ENCODE measurements at places on chromosomes 2 and 18.

GRCh38 chr2:206981739-206982340 lies 42.5 kb downstream of the CPO start:
- DNase-seq: peak; percentile 60

GRCh38 chr2:224882291-224883171 lies 159.7 kb downstream of the DOCK10 start:
- peak; percentile 53 for DNase-seq

GRCh38 chr2:105129722-105130232 lies 91.9 kb downstream of the MRPS9 start:
- no peak for DNase-seq

DNA sequence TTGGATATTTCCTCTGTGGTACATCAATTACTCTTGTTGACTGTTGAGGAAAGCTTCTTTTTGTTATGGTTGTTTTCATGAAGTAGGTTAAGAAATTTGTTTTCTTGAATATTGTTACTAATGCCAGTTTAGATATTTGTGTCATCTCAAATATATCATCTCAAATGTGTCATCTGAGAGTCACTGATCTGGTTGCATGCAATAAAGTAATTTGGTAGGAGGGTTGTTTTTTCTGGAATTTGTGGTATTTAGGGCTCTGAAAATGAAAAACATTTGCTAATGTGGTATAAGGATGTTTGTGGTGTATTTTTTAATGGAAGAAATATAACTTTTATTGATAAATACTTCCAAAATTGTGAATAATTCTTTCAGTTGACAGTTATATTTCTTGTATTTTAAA lies 117.7 kb downstream of the GREB1L start:
- no peak for DNase-seq

DNA sequence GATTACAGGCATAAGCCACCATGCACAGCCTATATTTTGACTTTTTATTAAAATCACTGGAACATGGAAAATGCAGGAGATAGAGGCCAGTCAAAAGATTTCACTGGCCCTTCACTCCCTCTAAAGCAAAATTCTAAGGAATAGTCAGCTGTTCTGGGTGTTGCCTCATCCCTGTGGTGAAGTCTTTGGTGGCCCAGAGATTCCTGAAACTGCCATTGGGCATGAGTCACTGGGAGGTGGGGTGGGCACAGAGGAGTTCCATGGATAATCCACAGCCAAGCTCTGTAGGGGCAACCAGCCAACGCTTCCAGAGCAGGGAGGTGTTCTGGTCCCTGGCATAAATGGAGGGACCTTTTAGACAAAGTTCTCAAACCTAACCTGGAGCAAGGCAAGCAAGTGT lies 89.7 kb upstream of the TTC39C start:
- no peak for DNase-seq

DNA sequence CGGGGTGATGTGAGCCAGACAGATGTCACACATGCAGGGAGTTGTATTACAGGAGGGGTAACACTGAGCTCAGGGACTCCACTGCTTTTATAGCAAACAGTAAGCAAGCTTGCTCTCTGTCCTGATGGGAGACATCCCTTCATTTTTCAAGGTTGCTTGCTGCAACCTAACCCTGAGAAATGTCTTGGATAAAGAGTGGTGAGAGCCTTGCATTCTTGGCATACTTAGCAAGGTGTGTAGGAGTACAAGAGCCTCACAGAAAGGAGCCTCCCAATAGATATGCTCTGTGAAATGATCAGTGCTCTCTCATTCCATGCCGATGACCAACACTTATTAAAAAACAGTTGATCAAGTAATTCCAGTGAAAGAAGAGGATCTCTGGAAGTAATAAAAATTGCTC lies 8.1 kb downstream of the PFN4 start:
- no peak for DNase-seq

GRCh38 chr2:24456599-24457556 lies 34.2 kb upstream of the NCOA1 start:
- DNase-seq: peak; percentile 26

DNA sequence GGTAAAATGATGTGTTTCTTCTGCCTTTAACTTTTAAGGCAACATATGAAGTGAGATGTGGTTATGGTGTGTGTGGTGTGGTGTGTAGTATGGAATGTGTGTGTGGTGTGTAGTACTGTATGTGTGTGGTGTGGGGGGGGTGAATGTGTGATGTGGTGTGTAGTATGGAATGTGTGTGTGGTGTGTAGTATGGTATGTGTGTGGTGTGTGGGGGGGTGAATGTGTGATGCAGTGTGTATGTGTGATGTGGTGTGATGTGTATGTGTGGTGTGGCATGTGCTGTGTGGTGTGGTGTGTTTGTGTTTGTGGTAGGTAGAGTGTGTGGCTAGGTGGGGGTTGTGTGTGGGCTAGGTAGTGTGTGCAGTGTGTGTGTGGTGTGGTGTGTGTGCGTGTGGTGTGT lies 17.2 kb upstream of the ARL4C start:
- no peak for DNase-seq

DNA sequence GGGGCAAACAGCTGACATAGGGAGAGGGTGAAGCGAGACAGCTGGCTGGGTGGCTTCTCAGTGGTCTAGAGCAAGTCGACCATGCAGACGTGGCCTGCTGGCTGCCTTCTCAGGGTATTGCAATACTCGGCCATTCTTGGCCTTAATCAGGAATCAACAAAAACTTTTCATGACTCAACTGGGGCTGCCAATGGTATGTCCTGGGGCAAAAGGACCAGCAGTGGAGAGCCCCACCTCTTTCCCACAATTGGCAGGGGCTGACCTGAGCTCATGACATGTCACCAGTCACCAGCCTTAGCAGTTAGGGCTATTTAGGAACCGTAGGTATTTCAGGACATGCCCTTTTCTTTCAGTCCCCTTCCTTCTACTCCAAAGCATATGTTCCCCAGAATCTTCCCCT lies 19.1 kb downstream of the PLA2R1 start:
- DNase-seq: no peak

- DNase-seq: no peak
These were observed 253.9 kb upstream of the KLHL29 start for GRCh38 chr2:23131066-23131575.

DNA sequence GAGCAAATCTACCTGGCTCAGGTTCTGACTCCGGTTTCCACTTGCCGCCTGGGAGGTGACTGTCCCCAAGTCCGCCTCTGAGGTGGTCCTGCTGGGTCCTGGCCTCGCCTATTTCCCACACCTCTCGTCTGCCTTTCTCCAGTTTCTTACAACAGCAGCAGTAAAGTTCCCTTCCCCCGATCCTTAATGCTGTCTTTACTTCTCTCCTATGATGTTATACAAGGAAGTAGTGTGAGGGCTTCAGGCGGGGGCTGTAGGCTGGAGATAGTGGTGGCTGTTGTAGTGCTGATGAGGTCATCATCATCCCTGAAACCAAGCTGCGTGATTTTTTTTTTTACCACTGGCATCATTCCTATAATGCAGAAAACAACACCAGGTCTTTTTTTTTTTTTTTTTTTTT lies 18.9 kb downstream of the TGIF1 start:
- DNase-seq: no peak

- DNase-seq: no peak
These were observed 299.5 kb downstream of the GBX2 start for GRCh38 chr2:235868645-235869044.

DNA sequence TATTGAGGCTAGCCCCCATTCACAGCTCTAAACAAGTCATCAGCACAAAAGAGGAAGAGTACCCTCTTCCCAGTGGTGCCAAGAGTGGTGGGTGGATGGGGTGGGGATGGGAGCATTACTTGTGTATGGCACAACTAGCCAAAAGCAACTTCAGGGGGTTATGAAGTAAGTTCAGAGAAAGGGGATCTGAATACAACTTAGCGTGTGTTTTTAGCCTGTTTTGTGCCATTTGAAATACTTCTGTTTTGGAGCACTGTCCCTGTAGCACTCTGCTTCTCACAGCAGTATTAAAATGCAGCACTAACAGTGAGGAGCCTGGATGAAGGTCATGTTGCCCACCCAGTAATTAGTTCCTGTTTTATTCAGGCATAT lies 113.5 kb downstream of the CRIM1 start:
- no peak for DNase-seq

GRCh38 chr18:28972333-28972907 lies 795.5 kb upstream of the CDH2 start:
- no peak for DNase-seq

DNA sequence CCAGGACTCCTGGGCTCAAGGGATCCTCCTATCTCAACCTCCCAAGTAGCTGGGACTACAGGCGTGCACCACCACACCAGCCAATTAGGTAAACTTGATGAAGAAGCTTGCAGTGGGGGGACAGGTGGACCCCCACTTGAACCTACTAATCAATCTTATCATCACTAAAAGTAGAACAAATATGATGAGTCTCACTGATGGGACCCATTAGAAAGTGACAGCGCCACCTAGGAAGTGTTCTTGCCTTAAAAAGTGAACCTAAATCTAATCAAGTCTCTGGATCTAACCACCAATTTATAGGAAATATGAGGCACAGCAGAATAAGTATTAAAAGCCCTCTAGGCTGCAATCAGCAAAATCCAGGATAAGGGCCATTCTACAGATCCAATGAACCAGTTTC lies 79.2 kb downstream of the BIN1 start:
- no peak for DNase-seq

GRCh38 chr18:57921708-57922107 lies 118.6 kb upstream of the ATP8B1 start:
- no peak for DNase-seq

GRCh38 chr2:217793566-217794132 lies 209.1 kb downstream of the TNS1 start:
- no peak for DNase-seq

- no peak for DNase-seq
These were observed 166.3 kb upstream of the SERTAD2 start for GRCh38 chr2:64819774-64820688.

DNA sequence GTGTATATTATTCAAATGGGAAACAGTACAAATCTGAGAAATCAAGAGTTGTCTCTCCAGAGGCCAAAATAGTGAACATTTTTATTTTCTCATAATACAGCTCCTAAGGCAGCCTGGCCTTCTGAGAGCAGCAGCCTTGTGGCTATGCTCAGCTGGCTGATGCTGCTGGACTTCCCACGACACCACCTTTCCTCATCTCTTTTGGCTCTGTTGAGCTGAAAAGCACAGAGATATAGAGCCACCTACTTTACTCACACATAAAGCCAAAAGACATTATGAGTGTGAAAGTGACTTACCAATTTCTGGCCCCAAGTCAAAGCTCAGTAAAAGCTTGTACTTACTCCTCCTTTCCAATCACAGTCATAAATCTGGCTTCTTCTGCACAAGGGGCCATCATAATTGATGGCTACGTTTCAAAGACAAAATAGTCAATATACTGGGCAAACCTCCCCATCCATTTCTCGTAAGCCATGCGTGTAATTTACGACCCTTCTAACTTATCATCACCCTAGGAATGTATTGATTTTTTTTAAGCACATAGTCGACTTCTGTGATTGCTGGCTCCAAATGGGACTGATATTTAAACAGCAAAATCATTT lies 18.6 kb upstream of the REG3A start:
- no peak for DNase-seq

GRCh38 chr2:9095690-9096089 lies 92.2 kb upstream of the MBOAT2 start:
- peak; percentile 44 for DNase-seq

DNA sequence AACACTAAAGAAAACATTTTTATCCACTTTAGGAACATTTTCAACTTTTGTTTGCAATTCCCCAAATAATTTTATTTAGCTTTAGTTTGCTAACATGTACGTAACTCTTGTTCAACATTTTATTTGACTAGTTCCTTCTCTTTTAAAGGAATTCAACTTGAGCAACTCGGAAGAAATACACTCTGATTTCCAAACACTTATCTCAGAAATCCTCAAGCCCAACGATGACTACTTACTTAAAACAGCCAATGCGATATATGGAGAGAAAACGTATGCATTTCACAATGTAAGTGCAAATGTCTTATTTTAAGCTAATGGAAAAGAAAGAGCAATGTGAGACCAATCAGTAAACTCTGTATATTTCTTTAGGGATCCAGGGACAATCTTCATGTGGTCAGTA lies 10.1 kb downstream of the SERPINB10 start:
- DNase-seq: no peak

DNA sequence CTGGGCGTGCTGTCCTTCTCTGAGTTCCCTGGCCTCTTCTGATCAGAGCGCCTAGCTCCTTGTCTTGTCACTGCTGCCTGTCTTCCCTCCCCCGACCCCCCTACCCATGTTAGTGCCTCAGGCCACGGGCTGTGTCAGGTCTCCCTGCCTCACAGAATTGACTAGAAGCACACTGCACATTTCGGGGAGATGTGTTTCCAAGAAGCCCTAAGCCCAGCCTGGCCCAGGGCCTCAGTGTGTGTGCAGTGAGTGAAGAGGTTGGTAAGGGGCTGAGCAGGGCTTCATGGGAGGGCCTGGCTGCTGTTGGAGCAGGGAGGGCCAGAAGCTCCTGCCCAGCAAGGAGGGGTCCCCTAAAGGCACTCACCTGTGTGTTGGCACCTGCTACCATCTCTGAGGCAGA lies 13.1 kb downstream of the KCNF1 start:
- DNase-seq: no peak

- DNase-seq: no peak
These were observed 290.0 kb downstream of the CYP26B1 start for GRCh38 chr2:71857636-71858035.

GRCh38 chr2:65351948-65352595 lies 80.3 kb downstream of the SPRED2 start:
- no peak for DNase-seq

- no peak for DNase-seq
These were observed 623.9 kb downstream of the NYAP2 start for GRCh38 chr2:226023383-226023782.

DNA sequence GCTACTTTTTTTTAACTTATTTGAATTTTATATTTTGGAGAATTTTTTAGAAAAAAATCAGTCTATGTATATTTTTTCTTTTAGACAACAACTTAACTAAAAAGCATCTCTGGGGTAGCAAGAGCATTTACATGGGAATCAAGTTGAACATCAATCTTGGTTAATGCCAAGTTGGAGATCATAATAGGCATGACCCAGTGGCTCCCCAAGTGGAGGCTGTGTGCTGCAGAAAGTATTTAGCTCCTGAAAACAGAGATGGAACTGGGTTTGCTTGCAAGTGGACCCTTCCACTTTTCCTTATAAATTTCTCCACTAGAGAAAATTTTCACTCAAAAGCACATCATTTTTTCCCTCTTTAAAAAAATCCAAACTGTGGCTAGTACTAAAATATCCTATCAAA lies 23.9 kb upstream of the CAVIN2 start:
- DNase-seq: no peak

- DNase-seq: no peak
These were observed 27.2 kb upstream of the CYTIP start for GRCh38 chr2:157471078-157471477.

DNA sequence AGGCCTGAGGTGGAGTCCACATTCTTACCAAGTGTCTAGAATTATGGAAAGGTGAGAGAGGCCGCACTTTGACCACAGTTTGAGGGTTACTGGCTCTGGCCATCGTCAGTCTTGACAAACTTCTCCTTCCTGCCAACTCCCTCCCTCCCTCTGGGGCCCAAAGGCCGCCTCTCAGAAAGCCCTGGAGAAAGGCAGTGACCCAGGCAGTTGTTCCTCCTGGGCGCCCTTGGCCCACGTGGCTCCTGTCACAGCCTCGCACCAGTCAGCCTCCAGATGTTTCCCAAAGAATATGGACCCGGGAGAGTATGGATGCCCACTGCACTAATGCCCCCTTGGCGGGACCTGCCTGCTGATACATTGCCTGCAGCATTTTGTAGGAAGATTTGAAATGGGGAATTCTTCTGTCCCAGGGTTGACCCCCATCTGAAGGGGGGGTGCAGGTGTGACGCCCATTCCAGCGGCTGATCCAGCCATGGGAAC lies 61.7 kb downstream of the ASB1 start:
- DNase-seq: no peak

GRCh38 chr2:7984693-7985353 lies 697.0 kb upstream of the ID2 start:
- DNase-seq: no peak

Measured in kidney capillary endothelial cell (primary cell).